ENCODE measurements at places on chromosomes 6 and 20. TPM values are rescaled to one million over a fixed set of nuclear protein-coding genes. Genes with fewer than 3 reads are reported as not detected.

The BCAS4 gene
- 22.1 TPM for total RNA-seq

The ANKS1A gene
- 13.4 TPM for total RNA-seq

The MYLK4 gene
- total RNA-seq, result 0.12 TPM

The PGC gene
- not detected for total RNA-seq

The FNDC11 gene
- total RNA-seq, result not detected

The NOTCH4 gene
- 0.35 TPM for total RNA-seq

The SMPDL3A gene
- total RNA-seq, result 6.7 TPM

GRCh38 chr6:83430611-83431544 lies at the start of gene ME1:
TSS of gene ME1 (minus strand) at chr6:83431051. CDS start at chr6:83430954, 97 bp downstream.
- peak; percentile 82 for DNase-seq

DNA sequence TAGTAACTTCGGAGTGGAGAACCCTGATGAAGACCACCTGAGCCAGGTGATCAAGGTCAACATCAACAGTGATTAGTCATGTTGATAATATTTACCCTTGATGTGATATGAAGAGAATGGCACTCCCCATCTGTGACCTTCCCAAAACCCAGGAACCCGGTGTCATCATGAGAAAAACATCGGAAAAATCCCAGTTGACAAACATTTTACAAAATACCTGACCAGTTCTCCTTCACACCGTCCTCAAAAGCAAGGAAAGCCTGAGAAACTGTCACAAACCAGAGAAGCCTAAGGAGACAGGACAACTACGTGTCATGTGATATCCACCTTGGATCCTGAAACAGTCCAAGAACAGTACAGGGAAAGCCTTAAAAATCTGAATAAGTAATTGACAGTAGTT lies 197.3 kb downstream of the ZMYND8 start:
- DNase-seq, result no peak

- no peak for DNase-seq
These were observed 7.6 kb downstream of the MYCT1 start for GRCh38 chr6:152705327-152705726.

DNA sequence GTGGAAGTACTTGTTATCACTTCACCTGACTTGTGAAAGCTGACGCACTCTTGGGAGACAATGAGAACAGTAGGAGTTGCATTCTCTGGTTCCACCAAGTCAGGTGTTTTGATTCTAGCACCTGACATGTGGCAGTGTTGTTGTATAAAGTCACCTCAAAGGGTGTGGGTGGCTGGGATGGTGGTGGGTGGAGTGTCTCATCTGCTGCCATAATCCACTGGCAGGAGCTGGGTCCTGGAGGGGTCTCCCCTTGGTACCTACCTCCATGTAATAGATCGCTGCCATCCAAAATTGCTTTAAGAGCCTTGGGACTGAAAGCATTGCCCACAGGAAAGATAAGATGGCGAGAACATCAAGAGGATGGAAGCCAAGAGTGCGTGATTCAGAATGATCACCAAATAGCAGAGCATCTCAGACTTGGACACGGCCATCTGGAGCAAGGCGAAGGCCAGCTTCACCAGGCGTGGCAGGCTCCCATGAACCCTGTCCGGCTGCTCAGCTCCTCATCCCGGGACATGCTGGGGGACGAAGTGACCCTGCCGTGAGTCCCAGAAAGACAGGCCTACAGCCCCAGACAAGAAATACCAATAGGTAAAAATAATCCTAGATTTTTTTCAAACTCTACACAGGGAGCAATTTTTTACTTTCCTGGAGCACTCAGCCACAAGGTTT lies 56.6 kb downstream of the NPEPL1 start:
- DNase-seq, result no peak

GRCh38 chr6:169469028-169469427 lies 215.4 kb upstream of the THBS2 start:
- no peak for DNase-seq

GRCh38 chr6:43972179-43972912 lies 154.9 kb downstream of the MRPL14 start:
- DNase-seq, result no peak

GRCh38 chr6:90393232-90393884 lies 96.7 kb upstream of the BACH2 start:
- DNase-seq, result peak; percentile 36

- no peak for DNase-seq
These were observed 205.8 kb downstream of the TRDN start for GRCh38 chr6:123430970-123431369.

- no peak for DNase-seq
These were observed 127.5 kb upstream of the STMND1 start for GRCh38 chr6:16974387-16974673.

GRCh38 chr20:17895641-17896171 lies 72.9 kb downstream of the SNX5 start:
- peak; percentile 47 for DNase-seq

All from HFFc6 (cell line).